ENCODE measurements at places on chromosomes 11 and 22.

GRCh38 chr11:75814363-75814676 lies 690 bp upstream of the UVRAG start:
- DNase-seq = no peak

DNA sequence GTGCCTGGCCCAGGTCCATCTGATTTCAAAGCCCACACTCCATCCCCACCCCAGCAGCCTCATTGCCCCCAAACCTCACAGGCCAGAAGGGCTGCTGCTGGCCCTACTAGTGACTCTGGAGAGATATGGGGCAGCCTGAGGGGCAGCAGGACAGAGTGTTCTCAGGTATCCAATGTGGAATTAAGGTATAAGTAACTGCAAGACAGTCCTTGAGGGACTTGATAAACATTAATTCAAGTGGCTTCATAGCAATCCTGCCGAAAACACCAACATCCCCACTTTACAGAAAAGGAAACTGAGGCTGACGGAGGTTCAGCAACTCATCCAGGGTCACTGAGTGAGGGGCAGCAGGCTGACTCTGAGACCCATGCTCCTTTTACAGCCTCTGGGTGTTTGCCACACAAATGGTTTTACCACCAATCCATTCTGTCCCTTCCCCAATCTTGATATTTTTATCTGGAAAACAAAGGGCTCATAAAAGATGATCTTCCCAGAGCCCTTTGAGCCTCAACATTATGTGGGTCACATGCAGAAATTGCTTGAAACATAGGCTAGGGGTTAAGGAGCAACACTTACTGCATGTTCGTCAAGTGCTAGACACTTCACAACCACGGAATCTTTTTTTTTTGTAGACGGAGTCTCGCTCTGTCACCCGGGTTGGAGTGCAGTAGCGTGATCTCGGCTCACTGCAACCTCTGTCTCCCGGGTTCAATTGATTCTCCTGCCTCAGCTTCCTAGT lies 2.3 kb downstream of the NIPSNAP1 start:
- DNase-seq = no peak

- no peak for DNase-seq
These were observed 143.3 kb upstream of the MTNR1B start for GRCh38 chr11:92826136-92826535.

- no peak for DNase-seq
These were observed 840.3 kb downstream of the OPCML start for GRCh38 chr11:132691848-132692550.

DNA sequence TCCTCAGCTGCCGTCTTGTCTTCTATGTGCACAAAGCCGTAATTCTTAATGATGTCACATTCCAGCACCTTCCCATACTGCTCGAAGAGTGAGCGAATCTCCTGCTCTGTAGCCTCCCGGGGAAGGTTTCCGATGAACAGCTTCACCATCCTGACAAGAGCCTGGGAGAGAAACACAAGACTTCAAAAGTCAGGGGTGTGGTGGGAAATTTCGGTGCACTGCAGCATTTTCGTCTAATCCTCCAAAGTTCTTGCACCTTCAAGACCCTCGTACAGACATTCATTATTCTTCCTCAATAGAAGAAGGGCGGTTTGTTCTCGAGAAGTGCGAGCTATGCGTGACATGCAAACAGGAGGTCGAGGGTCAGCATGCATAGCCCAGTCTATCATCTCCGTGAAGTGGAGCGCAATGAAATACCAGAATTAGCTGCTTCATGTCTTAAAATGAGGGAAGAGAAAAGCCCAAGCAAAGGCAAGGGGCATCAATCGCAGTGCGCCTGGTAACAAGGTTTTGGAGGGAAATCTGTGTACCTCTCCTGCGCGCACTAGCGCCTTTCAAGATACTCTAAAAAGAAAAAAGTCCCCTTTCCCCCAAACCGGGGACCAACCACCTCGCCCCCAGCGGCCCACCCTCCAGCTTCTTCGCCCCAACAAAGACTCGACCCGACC lies 622 bp downstream of the RBM4B start:
- DNase-seq = no peak

DNA sequence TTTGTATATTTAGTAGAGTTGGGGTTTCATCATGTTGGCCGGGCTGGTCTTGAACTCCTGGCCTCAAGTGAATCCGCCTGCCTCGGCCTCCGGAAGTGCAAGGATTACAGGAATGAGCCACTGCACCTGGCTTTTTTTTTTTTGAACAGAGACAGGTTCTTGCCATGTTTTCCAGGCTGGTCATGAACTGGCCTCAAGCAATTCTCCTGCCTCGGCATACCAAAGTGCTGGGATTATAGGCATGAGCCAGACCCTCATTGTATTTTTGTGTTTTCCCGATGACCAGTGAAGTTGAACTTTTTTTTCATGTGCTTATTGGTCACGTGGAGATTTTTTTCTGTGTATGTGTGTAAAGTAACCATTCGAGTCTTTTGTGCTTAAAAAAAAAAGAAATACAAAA lies 48.2 kb downstream of the KIAA1671 start:
- DNase-seq = no peak

Data from RPMI8226 (cell line).